ENCODE measurements at places on chromosomes 16 and 17.

GRCh38 chr17:66438101-66438500 lies 135.7 kb downstream of the PRKCA start:
- DNase-seq: no peak

- peak; percentile 73 for DNase-seq
Measured at GRCh38 chr16:57260294-57260929, 15.4 kb downstream of the ARL2BP start.

DNA sequence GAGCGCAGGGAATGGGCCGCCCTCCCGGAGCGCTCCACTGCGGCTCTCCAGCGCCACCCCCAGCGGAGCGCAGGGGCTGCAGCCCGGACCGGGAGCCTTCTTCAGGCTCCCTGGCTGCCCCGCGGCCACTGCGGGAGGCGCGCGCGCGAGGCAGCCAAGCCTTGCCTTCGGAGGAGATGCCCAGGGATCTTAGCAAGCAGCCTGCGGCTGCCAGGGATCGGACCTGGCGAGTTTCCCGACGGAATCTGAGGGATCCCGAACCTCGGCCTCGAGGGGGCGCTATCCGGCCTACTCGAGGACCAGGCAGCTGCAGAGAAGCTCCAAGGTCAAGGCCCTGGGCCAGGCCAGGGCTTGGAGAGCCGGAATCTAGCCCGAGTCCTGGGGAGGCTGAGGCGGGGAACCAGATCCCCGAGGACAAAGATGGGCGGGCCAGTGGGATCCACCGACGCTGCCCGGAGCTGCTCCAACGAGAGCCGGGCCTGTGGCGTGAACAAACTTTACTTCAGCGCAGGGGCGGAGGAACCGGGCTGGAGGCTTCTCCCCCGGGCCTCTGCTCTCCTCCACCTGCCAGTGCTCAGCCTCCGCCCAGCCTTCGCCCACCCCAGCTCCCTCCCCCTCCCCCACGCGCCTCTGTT lies at the start of gene IRX6:
Gene IRX6 (plus strand): TSS at position 567 of the 635 bp plus-strand sequence. CDS start 889 bp downstream, outside the sequence.
- DNase-seq: peak; percentile 47

- no peak for DNase-seq
Measured at GRCh38 chr17:41184480-41184961, at the start of gene KRTAP4-1. TSS of gene KRTAP4-1 (minus strand) at chr17:41184911. CDS start at chr17:41184854, 57 bp downstream.

GRCh38 chr16:3454093-3454492 lies 10.6 kb downstream of the NAA60 start:
- DNase-seq: no peak

DNA sequence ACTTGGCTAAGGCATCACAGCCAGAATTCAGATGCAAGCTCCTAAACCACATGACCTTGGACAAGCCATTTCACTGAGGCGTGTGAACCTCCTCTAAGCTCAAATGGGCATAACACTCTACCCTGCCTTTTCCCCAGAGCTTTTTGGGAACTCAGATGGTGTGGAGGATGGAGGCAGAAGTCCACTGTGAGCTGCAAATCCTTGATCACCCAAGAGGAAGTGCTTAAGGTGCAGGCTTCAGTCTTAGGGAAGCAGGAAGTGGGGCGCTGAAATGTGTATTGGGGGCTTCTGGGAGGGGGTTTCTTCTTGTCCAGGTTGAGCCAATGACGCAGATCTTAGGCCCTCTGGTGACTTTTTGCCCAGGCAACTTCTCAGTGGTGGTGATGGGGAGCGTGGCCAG lies 12.9 kb downstream of the CIITA start:
- DNase-seq: no peak

- no peak for DNase-seq
Measured at GRCh38 chr17:57554826-57555635, 190.1 kb downstream of the CCDC182 start.

GRCh38 chr16:1497014-1497598 lies 3.9 kb downstream of the TELO2 start:
- DNase-seq: no peak

DNA sequence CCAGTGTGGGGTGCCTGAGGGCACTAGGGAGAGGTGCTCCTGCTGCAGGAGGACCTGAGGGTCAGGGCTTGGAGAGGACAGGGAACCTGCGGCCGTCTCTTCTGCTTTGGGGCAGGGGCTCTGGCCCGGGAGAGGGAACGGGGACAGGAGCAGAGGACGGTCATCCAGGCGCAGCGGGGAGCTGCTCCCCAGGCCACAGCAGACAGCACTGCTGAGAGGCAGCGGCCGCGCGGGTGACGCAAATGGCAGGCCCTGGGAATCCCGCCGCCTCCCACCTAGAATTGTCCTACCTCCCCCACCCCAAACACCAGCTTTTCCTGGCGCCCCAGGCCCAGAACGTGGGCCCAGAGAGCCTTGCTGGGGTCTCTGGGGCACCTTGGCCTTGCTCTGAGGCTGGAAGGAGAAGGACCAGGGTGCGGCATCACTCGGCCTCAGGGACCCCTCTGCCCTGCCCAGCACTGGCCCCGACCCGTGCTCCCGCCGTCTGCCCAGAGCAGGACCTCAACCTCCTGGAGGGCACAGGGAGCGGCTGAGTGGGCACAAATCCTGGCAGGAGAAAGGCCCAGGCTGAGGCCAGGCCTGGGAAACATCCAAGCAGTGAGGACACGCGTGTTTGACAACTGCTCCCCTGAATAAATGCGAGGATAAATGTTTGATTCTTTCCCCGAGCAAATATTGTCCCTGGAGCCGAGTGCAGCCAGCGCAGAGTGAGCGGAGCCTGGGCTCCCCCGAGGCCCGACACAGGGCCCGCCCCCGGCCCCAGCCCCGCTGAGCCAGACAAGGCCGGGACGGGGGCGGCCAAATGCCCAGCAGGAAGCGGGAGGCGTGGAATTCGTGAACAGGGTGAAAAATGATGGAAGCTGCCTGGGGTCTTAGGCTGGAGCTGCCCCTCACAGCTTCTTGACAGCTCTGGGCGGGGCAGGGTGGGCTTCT lies 8.5 kb downstream of the SSTR5 start:
- no peak for DNase-seq

- DNase-seq: peak; percentile 71
Measured at GRCh38 chr17:69012895-69013805, 47.6 kb downstream of the ABCA9 start.

DNA sequence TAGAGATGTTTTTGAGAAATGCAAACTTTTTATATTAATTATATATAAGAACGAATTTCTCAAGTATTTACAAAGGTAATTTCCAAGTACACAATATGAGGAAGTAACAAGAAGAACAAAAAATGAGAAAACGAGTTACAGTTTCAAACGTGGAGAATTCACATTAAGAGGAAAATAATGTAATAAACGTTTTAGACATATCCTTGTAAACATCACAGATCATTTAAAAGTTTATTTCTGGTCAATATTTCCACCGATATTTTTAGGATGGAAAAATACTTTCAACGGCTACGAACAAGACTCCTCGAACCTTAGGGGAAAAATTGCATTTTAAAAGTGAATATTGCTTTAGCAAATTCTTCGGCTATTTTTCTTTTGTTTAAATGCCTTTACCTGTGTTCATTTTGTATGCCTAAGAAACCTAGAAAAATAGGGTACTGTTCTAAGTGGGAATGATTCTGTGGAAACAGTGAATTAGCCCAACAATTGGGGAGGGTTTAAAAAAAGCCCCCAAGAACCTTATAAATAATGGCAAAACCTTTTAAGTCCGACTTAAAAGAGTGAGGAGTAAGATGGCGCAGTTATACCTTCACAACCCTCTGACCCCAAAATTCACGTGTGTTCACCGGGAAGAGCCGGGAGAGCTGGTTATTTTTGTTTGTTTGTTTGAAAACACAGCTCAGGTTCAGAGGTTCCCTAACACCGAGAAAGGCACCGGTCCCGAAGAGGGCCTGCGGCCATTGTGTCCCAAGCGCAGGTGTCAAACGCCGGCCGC lies 3.3 kb downstream of the HNF1B start:
- DNase-seq: no peak

- no peak for DNase-seq
Measured at GRCh38 chr16:4240624-4241023, 1.3 kb downstream of the SRL start.

GRCh38 chr17:40177275-40177874 lies at the start of gene RAPGEFL1:
TSS of gene RAPGEFL1 (plus strand) at chr17:40177470. CDS start at chr17:40177862, 392 bp downstream.
- peak; percentile 70 for DNase-seq

DNA sequence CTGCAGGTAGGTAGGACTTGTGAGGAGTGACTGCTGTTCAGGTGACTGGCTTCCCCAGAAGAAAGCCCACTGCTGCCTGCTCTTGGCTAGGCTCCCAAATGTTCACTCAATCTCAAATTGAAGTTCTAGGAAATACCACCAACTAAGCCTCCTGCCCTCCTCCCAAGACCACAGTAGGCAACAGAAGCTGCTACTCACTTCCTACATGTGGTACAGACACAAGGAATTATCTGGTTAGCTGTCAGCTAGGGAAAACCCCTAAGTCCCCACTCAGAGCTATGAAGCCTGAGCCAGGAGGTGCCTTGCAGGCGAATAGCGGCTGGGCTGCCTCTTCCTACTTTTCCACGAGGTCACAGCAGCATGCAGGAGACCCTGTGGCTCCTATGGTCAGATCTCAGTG lies 4.9 kb downstream of the FBXO39 start:
- DNase-seq: no peak

DNA sequence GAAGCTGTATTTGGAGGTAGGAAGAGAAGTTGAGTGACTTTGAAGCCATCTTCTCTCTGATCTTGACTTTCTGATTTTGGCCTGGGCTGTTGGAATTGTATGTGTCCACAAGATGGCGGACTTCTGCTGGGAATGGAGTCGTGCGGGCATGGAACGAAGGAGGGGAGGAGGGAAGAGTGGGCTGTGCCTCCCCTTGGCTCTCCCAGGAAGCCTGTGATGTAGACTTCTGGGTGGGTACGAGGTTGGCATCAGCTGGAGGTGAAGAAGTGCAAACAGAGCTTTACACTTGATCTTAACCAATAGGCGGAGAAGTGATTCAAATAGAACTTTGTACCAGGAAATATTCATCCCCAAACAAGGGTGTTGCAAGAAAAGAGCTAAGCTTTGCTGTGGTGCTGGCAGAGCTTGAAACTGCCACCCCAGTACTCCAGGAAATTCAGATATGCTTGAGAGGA lies 7.4 kb upstream of the TMEM220 start:
- peak; percentile 57 for DNase-seq

- DNase-seq: no peak
Measured at GRCh38 chr17:36695082-36695481, 93.7 kb downstream of the MRM1 start.

DNA sequence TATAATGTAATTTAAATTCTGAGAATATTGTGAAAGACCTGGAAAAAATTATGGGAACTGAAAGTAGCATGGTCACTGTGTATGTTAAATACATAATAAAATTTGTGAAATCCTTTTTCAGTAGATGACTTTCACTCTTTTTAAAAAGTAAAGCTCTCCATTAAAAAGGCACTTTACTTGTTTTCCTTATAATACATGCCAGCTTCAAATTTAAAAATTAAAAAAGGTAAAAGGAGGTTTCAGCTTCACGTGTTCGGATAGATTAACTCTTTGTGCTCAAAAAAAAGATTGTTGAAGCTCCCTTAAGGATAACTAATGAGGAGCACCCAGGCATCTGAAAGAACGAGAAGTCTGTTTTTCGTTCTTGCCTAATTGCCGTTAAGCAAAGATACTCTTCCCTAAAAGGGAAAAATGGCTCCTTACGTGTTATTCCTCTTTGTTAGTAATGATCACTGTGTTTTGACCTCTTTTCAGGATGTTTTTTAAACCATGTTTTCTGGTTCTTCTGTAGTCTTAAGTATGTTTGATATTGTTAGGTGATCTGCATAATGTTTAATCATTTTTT lies 87.8 kb downstream of the TUBD1 start:
- DNase-seq: peak; percentile 43

DNA sequence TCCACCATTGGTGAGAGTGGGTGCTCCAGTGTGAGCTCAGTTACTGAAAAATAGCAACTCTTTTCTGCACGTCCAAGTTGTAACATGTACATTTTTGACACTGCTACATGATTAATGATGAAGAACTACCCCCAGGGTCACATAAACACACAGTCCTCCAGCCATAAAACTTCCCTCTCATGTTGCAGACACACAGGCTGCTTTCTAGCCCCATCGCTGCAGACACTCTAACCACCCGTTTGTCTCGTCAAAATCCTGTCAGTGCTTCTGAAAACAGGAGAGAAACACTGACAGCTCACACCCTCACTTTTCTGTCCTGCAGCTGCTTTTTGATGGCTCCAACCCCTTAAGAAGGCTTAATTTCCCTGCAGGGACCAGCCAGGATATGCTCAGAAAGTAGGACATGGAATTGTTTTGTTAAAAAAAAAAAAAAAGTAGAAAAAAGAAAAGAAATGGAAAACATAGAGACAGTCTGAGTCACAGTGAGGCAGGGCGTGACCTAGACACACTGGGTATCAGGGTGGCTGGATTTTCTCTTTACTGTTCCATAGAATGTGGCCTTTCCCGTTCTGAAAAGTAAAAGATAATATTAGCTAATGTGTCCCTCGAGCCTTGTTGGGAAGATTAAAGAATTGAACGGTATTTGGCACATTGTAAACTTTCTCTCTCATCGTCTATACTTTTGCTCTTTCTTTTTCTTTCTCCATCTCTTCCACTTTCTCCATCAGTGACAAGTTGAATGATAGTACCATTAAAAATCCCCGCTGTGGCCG lies 20.7 kb upstream of the CCL5 start:
- DNase-seq: peak; percentile 24

DNA sequence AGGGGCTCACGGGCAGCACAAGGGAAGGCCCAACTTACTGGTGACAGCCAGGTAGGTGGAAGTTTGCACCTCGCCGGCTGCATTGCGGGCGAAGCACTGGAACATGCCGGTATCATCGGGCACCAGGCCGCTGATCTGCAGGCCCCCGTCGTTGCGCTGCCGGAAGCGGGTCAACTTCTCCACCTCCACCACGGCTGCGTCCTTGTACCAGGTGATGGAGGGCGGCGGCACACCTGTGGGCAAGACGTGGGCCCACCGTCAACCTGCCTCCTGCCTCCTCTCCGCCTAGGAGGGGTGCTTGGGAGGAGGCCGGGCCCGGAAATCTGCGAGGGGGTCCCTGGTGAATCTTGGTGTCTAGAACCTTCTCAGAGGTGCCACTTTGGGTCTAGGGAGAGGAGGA lies 123.6 kb upstream of the CDC42EP4 start:
- no peak for DNase-seq

DNA sequence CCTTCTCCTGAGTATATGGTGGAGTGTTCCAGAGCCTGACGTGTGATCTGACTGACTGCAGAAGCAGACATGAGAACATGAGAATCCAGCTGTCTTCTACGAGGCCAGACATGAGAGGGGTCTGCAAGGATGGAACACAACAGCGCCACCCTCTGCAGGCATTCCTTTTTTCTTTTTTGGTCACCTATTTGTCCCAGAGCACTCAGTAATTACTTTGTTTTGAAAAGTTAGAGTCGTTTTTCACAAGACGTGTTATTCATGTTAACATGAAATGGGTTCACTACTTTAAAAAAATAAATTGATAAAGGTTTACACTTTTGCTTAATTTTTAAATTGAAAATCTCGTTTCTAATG lies 43.8 kb upstream of the ATP2A3 start:
- no peak for DNase-seq

DNA sequence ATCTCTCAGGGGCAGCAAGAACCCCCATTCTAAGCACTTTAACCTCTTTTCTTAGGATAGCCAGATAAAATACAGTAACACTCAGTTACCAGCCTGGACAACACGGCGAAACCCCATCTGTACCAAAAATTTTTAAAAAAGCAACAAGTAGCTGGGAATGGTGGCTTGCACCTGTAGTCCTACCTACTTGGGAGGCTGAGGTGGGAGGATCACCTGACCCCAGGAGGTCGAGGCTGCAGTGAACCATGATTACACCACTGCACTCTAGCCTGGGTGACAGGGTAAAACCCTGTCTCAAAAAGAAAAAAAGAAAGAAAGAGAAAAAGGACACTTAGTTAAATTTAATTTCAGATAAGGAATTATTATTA lies 28.6 kb upstream of the UBE2G1 start:
- no peak for DNase-seq

GRCh38 chr16:75703306-75703705 lies 2.0 kb upstream of the DUXB start:
- DNase-seq: peak; percentile 17
